ENCODE measurements at places on chromosomes 6 and 20. TPM values are rescaled to one million over a fixed set of nuclear protein-coding genes. Genes with fewer than 3 reads are reported as not detected.

DNA sequence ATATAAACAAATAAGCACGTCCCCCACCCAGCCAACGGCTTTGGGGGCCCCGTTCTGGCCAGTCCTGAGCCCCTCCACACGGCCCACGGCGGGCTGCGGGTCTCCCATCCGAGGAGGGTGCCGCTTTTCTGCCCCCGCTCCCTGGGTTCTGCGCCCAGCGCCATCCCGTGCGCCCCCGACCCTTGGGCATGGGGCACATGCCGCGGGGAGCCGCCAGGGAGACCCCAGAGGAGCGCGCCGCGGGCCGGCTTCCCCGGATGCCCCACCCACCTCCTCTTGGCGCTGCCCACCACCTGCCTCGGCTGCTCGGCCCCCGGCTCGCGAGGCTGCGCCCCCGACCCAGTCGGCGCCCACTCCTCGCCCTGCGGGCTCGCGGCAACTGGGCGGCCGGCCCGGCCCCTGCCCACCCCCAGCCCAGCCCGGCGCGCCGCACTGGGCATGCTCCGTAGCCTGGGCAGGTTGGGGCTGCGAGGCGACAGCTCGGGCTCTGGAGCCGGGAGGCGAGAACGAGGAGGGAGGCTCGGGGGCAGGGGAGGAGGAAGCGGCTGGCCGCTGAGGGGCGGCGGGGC is 570 bp upstream of the PLCB4 start:
- DNase-seq, result peak; percentile 36

DNA sequence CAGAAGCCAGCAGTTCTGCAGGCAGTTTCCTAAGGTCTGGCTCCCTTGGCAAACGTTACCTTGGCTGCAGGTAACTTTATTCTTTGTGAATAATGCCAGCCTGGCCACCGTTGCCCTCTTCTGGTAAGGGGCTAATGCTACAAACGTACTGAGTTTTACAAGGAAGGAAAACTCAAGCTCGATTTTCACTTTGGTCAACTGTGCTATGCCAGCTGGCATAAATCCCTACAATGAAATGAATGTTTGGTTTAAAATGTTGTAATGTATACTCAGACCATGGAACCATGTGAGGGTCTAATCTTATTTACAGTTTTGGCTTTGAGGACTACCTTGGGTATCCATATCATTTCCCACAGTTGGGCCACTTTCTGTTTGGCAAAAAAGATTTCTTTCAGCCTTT is 101.4 kb downstream of the SLX4IP start:
- DNase-seq, result peak; percentile 33

DNA sequence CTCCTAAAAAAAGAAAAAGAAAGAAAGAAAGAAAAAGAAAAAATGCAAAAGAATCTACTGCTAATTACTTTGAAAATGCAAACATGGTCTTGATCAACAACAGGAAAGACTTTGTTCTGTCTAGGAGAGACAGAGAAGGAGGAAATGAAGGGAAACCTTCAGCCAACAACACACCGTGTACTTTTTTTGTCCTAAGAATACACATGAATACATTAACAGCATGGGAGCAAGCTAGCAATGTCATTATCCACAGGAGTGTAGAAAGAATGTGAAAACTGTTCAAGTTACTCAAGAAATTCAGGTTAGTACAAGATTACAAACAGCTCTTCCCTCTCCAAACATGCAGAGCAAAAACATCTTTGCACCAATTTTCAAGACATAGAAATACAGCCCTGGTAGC is 326.3 kb downstream of the UBE3D start:
- DNase-seq, result no peak

DNA sequence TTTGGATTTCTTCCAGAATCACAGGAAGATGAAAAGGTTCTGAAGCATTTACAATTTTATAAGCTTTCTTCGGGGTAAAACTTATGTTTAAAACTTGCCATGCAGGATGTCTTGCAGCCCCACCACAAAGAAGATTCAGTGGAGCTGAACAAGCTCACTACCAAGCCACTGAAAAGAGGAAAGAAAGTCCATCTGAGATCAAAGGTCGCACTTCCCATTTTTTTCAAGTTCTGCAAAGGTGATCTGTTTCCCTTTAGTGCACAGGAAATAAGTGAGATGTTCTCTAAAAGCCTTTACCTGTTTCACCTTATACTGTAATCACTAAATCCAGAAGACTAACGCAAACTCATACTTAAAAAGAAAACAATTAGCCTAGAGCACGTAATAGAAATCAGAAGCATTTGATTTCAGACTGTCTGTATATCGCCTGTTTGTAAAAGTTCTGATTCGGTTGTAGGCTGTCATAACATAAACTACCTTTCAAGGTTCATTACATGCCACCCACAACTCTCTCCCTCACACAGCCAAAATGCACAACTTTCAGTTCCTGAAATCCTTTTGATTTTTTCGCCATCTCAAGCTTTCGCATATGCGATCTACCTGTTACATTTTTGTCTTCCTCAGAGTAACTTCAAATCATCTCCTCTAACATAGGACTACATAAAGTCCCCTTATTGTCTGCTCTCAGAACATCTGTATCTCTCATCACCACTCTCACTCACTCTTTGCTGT is 1.8 kb downstream of the ECHDC1 start:
- DNase-seq, result no peak

The RBBP8NL gene
- polyA plus RNA-seq, result 3.4 TPM

GRCh38 chr20:15026759-15027158 is 689.3 kb upstream of the FLRT3 start:
- no peak for DNase-seq

DNA sequence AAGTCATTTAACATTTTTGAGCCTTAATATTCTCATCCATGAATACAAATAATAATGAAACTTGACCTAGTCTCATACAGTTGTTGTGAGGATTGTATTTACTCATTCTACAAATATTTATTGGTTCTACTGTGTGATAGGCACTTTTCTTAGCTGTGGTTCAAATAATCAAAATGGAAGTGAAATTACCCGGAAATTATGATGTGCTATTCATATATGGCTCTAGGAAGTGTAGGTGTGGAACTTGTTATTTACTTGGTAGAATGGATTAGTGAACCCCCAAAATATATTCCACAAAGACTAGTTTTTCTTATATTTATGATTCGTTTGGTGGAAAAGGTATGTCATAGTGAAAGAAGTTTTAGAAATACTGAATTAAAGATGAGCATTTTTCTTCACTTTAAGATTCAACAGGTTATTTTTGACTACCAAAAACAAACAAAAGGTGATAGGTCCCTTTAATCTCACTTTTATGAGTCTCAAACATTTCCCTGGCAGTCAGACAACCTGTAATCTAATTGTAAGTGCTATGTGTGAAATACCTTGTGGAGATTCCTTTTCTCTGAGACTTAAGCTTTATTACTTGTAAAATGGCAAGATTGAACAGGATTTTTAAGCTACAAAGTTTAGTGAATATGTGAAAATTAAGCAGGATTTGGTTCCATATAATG is 77.8 kb downstream of the STXBP5 start:
- no peak for DNase-seq

GRCh38 chr6:118774581-118774980 is 119.4 kb upstream of the ASF1A start:
- no peak for DNase-seq

The SGK2 gene
- 9.5 TPM for polyA plus RNA-seq

DNA sequence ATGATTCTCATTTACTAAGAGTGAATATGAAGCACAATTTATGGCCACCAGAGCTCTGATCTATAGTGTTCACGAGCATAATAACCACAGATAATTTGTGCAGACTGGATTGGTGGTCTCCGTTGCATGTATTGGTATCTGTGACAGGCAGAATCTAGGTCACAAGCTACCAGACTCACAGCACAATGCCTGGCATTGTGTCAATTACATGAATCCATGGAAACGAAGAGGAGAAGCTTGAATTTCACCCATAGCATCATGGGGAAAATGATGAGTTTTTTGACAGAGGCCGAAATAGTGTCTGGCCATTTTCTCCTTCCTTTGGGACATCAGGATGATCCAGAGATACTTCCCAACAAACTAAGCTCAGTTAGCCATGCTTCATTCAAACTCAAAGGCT is 52.3 kb upstream of the TMEM170B start:
- no peak for DNase-seq
